ENCODE measurements at places on chromosomes 5 and 9.

DNA sequence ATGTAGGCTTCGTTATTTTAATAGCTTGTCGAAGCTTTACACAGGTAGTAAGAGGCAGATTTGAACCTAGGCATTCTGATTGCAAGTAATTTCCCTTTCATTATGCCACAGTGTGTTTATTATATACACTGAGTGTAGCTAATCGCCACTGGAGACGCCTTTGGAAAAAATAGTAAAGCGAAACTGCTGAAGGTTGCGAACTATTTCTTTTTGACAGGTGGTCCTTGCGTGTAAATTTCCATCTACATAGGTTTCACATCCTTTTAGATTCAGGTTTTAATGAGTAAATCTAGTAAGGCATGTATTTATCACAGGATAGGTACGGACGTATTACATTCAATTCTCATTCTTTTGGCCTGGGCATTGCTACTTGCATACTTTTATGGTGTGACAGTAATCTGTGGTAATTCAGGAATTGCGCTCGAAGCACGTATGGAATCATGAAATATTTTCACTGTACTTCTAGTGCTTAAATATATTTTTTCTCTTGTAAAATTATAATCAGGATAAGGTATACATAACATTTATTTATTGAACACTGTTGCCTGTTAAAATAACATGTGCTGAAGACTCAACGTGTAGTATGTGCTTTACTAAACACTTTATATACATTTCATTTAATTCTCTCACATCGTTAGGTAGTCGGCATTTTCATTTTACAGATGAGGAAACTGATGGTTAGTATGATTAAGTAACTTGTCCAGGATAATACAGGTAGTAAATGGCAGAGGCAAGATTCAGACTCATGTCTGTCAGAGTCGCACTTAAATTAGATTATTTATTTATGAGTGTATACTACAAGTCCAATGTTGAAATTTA lies 1.8 kb downstream of the MARCHF6 start:
- DNase-seq = no peak

DNA sequence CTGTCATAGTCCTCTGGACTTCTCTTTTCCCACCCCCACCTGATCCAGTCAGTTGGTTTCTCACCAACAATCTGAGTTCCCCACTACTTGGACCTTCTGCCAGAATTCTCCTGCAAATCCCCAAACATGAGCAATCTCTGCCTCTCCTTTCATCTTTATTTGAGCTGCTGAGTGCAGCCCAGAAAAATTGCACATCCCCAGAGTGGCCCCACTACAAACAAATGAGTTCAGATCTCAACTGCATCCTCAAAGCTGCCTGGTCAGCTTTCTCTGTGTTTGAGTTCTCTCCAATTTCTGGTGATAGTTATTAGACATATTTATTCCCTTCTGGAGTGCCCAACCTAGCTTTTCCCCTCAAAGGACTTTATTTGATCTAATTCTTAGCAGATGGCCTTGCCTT lies 102.2 kb downstream of the PSAT1 start:
- DNase-seq = no peak

- no peak for DNase-seq
Measured at GRCh38 chr5:174623433-174624019, 100.9 kb upstream of the MSX2 start.

DNA sequence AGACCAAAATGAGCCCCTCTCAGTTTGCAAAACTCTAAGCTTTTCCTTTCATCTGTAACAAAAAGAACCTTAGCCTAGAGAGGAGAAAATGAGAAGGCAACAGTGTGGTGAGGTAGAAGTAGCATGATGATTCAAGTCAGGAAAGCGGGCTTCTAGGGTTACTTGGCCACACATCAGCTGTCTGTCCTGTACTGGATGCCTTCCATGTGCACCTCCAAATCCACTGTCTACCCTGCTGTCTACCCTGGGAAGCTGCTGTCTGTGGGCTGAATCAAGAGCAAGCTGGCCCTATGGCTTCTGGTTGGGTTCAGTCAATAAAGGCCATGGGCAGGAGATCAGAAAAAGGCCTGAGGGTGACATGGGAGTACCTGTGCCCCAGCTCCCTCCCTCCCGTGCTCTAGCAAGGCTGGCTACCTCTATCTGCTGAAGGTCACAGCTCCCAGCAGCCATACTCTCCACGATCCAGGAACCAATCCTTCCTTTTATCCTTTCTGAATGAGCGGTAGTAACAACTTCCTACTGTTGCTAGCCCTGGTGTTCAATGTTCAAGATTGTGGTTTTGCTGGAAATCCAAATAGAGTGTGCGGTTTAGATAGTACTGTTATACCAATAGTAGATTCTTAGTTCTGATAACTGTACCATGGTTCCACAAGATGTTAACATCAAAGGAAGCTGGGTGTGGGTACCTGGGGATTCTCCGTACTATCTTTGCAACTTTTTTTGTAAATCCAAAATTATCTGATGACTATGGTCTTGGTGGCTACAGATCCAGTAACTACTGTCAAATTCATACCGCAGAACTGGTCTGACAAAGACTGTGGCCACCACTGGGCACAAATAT lies 191.0 kb downstream of the ESM1 start:
- DNase-seq = no peak

GRCh38 chr9:85900504-85901201 lies 40.3 kb upstream of the NAA35 start:
- DNase-seq = no peak

DNA sequence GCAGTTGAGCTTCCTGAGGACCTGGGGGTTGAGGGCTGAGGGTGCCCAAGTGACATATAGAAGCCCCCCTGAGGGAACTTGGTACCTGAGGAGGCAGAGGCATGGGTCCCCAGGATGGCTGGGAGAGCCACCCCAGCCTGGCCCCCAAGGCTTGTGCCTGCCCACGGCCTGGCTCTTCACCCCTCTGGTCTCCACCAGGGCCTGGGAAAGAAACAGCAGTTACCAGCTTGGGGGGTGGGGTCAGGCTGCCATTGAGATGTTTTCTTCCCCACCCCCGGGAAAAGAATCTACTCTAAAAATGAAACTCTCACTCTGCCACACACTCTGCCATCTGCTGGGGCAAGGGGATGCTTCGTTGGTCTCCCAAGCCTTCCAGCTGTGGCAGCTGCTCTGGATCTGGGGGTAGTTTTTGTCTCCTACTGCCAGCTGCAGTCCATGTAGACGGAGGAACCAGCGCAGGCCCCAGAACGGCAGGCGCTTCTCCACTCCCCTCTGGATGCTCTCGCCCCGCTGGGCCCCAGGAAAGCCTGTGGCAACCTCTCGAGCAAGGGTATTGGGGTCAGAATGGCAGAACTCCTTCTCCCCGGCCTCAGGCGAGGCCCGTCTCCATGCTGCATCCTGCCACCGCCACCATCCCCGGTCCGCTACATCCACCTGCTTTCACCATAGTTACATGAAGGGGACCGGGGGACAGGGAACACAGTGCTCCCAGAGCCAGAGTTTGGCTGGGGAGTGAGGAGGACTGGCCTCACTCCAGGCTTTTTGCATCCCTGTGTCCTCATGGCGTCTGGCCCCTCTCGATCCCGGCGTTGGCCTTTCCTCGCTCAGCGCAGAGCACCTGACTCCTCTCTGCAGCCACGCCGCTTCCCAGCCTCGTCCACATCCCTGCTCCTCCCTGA lies 123.5 kb downstream of the DAB2IP start:
- no peak for DNase-seq

DNA sequence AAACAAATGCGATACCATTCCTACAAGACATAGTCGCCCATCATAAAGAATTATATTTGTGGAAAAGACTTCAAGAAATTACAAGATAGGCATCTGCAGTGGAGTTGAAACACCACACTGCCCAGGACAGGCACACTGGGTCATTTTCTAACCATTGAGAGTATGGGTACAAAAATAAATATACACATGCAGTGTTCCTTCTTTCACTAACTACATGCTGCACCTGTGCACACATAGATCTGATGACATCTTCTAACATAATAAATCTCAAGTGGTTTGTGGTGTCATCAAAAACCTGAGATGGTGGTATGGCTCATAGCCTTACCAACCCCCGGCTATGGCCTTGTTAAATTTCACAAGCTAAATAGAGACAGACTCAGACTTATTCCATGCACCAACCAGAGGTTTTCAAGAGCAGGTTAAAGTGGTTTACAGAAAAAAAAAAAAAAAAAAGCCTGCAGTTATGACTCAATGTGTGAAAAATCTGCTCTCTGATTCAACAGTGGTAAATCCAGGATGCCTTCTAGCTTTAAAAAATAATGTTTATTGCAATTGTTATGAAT lies 12.4 kb upstream of the NFIB start:
- peak; percentile 85 for DNase-seq

DNA sequence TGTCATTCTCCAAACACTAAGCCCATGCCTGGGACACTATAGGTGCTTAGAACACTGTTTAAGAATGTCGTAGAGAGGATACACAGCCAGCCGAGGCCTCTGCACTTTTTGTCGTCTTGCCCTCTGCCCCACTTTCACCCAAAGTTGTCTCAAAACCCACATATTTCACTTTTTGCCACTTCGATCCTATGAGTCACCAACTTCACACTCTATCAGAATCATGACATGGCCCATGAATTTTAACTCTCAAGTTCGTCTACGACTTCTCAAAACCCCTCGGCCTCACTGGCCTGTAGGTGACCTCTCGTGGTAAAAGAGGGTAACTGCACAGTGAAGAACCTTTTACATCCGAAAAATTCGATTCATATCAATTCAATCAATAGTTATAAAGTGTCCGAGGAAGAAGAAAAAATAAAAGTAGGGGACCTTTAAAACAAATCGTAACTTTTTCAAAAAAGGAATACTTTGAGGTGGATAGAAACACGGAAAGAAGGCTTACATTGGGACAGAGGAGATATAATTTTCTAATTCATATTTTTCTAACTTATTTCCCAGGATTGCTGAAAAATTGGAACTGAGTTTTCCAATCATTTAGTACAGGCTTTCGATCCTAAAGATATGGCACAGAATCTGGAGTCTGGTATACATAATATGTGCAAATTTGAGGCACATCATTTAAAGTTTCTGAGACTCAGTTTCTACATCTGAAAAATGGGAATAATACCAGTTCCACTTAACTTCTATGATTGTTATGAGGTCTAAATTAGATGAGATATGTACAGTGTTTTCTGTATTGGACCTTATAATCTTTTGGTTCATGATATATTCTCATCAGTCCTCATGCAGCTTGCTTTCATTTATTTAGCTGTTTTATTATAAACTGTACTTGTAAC lies 122.6 kb downstream of the APBA1 start:
- DNase-seq = peak; percentile 21

GRCh38 chr9:135329571-135330306 lies 149.8 kb upstream of the PPP1R26 start:
- no peak for DNase-seq

DNA sequence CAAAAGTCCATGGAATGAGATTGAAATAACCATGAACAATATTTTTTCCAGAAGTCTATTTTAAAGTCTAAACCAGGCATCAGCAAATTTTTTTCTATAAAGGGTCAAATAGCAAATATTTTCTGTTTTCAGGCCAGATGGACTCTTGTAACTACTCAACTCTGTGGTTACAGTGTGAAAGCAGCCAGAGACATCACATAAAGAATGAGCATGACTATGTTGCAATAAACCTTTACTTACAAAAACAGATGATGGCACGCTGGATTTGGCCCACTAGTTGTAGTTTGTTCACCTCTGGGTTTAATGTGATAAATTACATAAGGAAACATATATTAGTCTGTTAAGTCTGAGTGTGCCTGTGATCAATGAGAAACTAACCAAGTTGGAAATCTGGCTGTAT lies 319.2 kb downstream of the TRPM3 start:
- DNase-seq = no peak

DNA sequence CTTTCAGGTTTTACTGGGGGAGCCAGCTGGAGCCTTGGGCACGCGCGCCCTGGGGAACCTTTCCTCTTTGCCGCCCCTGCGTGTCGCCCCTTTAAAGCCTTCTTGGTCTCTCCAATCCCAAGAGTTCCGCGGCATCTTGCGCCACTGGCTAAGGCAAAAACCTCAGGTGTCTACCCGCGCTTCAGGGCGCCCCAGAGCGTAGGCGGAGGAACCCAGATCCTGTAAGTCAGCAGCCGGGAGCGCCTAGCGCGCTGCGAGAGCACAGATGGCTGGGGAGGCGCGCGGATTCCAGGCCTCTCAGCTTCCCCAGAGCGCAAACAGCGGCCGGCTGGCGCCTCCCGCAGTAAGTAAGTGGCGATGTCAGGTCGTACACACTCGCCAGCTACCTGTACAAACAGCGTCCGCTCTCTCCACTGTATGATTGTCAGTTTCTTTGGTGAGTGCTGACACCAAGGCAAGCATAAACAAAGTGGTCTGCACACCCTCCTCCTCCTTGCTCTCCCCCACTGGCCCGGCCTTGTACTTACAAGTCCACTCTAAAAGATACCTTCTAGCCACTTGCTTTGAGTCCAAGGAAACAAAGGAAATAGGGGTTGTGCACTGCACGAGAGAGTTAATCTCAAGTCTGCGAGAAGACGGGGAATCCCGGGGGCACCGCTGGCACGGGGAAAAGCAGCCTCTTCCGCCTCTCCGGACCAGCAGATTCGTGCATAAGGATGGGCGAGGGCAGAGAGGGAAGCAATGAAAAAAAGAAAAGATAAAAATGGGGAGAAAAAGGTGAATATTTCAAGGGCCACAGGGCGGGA lies 2.9 kb downstream of the HTR1A start:
- DNase-seq = no peak

DNA sequence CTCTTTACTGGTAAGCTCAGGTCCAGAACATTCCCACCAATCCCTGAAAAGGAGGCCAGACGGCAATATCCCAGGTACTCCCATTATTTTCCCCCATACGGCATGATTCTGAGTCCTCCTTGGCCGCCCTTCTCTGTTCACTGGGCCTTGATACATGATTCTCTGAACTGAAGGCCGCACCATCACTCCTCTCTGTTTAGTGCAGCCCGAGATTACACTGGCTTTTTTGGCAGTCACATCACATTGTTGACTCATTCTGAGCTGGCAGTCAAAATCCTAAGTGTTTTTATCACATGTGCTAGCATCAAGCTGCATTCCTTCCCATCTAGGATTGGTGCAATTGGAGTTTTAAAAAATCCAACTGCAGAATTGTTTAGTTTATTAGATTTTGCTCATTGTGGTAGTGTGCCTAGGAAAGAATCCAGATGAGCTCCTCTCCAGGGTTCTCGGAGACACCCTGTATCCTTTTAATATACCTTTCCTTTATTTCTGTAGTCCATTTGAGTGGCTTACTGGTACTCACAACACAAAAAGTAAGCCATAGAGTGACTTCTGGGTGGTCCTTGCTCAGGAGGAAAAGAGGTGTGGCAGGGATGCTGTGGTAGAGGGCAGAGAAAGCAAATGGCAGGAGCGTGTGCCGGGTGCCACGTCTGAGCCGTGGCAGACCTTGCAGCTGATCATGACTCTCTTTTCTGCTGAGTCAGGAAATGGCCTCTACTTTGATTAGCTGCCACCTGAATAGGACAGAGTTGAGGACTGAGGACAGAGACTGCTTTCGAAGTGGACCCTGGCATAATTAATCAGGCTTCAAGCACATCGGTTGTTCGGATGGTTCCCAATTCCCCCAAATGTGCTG lies 121.1 kb upstream of the IL12B start:
- no peak for DNase-seq

- DNase-seq = no peak
Measured at GRCh38 chr9:122040561-122041242, 52.4 kb downstream of the TTLL11 start.

GRCh38 chr5:152285764-152286163 lies 119.3 kb downstream of the NMUR2 start:
- DNase-seq = no peak

- DNase-seq = no peak
Measured at GRCh38 chr5:142626099-142626498, 59.8 kb downstream of the FGF1 start.

- no peak for DNase-seq
Measured at GRCh38 chr9:73199886-73200285, 48.2 kb downstream of the ANXA1 start.

All from NCI-H1417 treated with DMSO at 0.1 percent for 48 hours (cell line).